Aorta (tissue), 5 donors: ENCODE measurements at places on chromosomes 1 and 21. TPM values are rescaled to one million over a fixed set of nuclear protein-coding genes. Genes with fewer than 3 reads are reported as not detected.
A peak's percentile ranks its signal among the peaks of the same experiment; 100 is the strongest.

RPTN gene
- not detected for total RNA-seq

C1QTNF12 gene
- total RNA-seq, result 4.3 TPM

TSEN15 gene
- 26.9 TPM for total RNA-seq

AK2 gene
- 87.4 TPM for total RNA-seq

LCE1E gene
- total RNA-seq, result not detected

TESK2 gene
- total RNA-seq, result 8.1 TPM

OR2M3 gene
- not detected for total RNA-seq

CA6 gene
- not detected for total RNA-seq

EPHA8 gene
- not detected for total RNA-seq

AGMAT gene
- total RNA-seq, result 0.18 TPM

- peak; percentile 50 for DNase-seq
Observed at GRCh38 chr1:203517426-203518110, 23.6 kb downstream of the OPTC start.

GRCh38 chr1:94646786-94647555, 105.4 kb upstream of the F3 start:
- no peak for DNase-seq

- no peak for DNase-seq
Observed at GRCh38 chr1:165365341-165365740, 8.8 kb upstream of the LMX1A start.

GRCh38 chr1:229280921-229281320, 10.0 kb downstream of the RAB4A start:
- DNase-seq, result no peak

DNA sequence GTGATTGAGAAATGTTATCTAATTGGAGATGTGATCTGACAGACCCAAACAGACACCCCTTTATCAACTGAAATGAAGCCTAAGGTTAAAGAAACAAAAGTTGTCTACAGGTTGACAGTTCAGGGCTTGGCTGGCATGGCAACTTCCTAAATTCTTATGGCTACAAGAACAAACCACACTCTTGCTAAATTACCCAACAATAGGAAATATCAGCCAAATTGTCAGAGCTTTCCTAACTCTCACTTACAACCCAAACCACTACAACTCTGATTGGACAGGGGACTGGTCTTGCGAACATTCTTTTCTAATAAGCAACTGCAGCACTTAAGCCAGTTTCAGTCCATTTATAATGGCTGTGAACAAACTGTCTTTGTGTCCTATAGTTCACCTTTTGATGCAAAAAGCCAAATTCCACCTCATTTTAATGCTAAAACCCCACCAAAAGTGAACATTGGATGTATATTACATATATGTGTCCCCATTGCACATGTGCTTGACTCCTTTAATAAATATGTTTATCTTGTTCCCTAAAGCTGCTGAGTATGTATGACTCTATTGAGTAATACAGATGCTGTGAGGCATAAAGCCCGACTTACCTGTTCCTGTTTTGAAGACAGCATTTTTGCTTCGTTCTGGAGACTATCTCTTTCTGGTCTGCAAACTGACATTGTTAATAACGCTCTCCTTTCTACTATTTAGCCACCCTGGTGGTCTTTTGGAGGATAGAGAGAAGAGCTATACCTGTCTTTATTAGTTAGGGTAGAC, 101.3 kb upstream of the HMCN1 start:
- DNase-seq, result no peak

- no peak for DNase-seq
Observed at GRCh38 chr1:74771913-74772515, 39.1 kb downstream of the TYW3 start.

GRCh38 chr1:34708106-34708505, 46.7 kb upstream of the GJB5 start:
- no peak for DNase-seq

- no peak for DNase-seq
Observed at GRCh38 chr1:211318576-211319280, 7.9 kb upstream of the TRAF5 start.

DNA sequence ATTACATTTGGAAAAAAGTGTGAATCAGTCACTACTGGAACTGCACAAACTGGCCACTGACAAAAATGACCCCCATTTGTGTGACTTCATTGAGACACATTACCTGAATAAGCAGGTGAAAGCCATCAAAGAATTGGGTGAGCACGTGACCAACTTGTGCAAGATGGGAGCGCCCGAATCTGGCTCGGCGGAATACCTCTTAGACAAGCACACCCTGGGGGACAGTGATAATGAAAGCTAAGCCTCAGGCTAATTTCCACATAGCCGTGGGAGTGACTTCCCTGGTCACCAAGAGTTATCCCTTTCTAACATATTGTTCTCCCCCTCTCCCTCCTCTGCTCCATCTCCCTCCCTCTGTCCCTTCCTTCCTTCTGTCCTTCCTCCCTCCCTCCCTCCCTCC, 47.7 kb upstream of the RHOU start:
- DNase-seq, result no peak

DNA sequence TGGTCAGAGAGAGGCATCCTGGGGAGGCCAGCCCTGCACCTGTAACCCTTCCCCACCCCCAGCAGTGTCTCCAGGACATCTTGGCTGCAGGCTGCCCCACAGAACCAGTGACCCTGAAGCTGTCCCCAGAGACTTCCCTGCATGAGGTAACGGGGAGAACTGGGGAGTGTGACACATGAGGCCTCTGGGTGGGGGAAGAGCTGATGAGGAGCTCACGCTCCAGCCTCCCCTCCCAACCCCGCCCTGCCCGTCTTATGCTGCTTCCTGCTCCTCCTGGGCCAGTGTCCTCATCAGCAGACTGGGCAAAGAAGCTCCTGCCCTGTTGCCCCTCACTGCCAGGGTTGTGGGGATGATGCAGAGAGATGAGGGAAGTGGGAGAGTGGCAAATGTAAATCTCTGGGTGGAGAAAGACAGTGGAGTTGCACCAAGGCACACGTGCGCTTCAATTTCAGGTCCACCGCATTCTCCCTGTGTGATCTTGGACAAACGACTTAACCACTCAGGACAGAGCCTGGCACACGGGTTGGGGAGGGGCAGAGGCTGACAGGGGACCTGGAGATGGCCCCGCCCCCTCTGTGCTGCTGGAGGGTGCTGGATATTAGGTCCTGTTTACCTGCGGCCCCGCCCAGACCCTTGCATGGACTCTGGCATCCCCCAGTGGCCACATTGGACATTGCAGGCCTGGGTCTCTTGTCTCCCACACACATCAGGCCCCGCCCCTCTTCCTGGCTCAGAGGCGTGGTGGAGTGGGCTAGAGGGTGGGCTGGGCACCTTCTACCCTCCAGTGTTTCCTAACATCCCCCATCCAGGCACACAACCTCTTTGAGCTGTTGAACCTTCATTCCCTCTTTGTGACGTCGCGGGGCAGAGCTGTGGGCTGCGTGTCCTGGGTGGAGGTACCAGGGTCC, 12.3 kb downstream of the CLCNKB start:
- DNase-seq, result peak; percentile 94

- no peak for DNase-seq
Observed at GRCh38 chr21:36103434-36103833, 31.4 kb upstream of the CBR3 start.

- no peak for DNase-seq
Observed at GRCh38 chr1:41365320-41365633, 4.0 kb downstream of the FOXO6 start.

DNA sequence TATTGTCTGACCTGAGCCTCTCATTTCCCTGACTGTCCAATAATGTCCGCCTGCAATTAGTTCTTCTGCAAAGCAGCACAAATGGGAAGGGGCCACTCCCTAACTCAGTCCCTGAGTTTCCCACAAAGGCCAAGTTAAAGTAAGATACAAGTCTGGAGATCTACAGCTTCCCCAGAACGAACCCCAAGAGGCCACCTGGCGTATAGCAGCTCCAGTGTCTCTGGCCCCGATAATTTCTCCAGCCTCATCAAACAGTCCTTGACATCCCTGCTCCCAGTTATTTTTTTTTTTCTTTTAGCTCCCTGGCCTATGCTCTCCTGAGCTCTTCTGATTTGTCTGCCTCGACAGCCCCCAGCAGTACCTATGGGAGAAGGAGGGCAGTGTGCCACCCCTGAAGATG, 8.1 kb upstream of the ACKR1 start:
- no peak for DNase-seq

DNA sequence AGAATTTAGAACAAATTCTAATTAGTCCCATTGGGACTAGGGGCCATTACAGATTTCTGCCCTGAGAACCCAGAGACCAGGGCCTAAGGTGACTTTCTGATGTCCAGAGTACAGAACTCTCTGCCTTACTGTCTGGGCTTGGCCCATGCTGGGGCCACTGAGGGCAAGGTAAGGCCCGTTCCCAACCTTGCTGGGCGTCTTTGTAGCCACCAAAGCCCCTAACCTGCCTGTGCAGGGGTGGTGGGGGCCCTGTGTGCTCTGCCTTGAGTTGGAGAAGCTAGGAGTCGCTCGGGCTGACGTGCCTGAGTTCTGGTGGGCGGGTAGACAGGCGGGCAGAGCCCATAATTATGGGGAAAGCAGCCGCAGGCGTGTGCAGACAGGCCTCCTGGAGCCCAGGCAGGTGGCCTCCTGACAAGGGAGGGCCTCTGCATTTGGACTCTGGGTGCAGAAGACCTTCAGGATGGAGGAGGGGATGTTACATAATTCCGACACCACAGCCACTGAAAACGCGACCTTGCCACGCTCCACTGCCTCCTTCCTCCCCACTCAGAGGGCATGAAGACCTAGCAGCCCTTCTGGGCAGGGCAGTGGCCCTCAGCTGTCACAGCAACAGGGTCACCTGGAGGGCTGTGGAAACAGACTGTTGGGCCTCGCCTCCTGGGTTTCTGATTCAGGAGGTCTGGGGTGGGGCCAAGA, 239.9 kb upstream of the TMEM51 start:
- no peak for DNase-seq

- DNase-seq, result no peak
Observed at GRCh38 chr1:74728736-74729135, 4.1 kb downstream of the CRYZ start.

GRCh38 chr1:230043081-230043480, 24.0 kb upstream of the GALNT2 start:
- DNase-seq, result no peak

DNA sequence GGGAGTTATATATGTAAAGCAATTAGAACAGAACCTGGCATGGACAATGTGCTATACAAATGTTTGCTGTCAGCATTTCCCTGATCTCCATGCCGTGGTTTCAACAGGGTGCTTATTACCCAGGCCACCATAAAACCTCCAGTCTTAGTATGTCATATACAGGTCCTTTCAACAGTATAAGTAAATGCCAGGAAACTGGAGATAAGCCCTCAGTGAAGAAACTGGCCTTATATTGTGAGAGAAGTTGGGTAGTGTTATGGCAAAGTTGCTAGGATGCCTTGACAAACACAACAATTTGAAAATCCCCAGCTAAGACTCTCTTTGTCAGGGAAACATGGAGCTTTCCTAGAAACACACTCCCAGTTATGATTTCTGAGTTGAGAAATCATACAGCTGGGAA, 850.2 kb upstream of the ADAMTS5 start:
- no peak for DNase-seq

- no peak for DNase-seq
Observed at GRCh38 chr1:180594723-180595122, 36.0 kb downstream of the OVAAL start.

DNA sequence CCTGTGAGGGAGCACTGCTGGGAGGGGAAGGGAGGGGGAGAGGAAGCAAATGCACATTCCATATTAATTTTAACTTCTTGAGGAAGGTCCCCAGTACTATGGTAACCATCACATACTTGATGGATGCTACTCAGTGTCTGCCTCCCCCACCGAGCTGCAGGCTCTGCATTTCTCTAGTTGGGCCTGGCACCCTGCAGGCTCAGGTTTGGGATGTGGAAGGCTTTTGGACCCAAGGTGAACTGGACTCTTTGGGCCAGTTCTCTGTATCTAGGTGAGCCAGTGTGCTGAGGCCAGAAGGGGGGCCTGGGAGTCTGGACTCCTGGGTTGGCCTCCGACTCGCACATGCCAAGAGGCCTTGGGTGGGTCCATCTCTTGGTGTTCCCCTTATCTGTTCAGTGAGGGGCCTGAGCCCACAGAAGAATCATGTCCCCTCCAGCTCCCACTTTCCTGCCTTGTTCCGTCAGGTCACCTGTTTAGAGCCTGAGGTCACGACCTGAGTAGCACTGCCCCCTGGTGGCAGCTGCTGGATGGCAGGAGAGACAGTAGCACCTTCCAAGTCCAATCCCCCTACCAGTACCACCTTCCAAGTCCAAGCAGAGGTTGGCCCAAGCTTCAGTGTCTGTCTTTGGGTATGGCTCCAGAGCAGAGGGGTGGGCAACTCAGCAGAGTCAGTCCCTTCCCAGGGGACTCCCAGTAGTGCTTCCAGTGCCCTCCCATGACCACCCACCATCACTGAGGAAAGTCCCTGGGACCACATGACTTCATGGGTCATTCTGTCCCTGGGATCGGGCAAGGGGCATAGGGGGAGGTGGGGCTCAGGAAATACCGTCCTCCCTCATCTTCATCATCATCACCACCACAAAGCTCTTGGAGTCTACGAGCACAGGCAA, 241.8 kb downstream of the TRABD2B start:
- DNase-seq, result no peak

GRCh38 chr1:66132324-66132723, 339.6 kb downstream of the PDE4B start:
- no peak for DNase-seq

DNA sequence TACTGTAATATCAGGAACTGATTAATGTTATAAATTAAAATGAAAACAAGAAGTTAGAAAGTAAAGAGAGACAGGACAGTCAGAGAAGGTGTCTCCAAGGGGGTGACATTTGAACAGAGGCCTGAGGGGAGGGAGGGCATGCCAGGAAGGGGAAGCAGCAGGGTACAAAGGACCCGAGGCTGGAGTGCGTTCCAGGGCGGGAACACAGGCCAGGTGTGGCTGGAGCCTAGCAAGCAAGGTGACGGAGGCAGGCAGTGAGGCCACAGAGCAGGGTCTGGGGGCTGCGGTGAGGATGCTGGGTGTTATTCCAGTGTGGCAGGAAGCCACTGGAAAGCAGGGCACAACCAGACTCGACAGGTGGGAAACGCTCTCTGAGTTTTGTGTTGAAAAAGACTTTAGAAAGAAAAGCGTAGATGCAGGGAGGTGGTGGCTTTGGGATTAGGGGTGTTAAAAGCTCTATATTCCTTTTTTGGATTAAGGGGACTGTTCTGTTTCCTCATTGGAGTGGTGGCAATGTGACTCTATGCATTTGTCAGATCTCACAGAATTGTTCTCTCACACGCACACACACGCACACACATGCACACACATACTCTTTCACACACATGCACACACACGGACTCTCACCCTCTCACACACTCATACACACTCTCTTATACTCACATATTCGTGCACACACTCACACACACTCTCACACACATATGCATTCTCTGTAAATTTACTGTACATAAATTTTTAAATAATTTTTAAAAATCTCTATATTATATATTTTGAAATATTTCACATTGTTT, 124.5 kb downstream of the GLIS1 start:
- DNase-seq, result peak; percentile 18

- DNase-seq, result no peak
Observed at GRCh38 chr21:39080366-39080765, 102.9 kb downstream of the PSMG1 start.

DNA sequence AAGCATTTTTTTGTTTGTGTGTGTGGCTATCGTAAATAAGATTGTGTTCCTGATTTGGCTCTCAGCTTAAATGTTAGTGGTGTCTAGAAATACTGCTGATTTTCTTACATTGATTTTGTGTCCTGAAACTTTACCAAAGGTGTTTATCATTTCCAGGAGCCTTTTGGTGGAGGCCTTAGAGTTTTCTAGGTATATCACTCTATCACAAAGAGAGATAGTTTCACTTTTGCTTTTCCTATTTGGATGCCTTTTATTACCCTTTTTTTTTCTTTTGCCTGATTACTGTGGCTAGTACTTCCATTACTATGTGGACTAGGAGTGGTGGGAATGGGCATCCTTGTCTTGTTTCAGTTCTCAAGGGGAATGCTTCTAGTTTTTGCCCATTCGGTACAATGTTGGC, 109.6 kb downstream of the S1PR1 start:
- DNase-seq, result no peak
